DMS79 treated with DMSO at 0.1 percent for 48 hours (cell line): ENCODE measurements at places on chromosomes 13 and 19.

- no peak for DNase-seq
These were observed 353.4 kb downstream of the OLFM4 start for GRCh38 chr13:53382008-53382407.

- DNase-seq = peak; percentile 96
These were observed at the start of the genes HAUS8 and MYO9B for GRCh38 chr19:17075035-17075863. TSS of gene HAUS8 (minus strand) at chr19:17075452. CDS start at chr19:17075422, 30 bp downstream. TSS of gene MYO9B (plus strand) at chr19:17075777. CDS start at chr19:17101718, 25,941 bp downstream.

GRCh38 chr13:104315606-104316005, 1249.4 kb upstream of the SLC10A2 start:
- no peak for DNase-seq

DNA sequence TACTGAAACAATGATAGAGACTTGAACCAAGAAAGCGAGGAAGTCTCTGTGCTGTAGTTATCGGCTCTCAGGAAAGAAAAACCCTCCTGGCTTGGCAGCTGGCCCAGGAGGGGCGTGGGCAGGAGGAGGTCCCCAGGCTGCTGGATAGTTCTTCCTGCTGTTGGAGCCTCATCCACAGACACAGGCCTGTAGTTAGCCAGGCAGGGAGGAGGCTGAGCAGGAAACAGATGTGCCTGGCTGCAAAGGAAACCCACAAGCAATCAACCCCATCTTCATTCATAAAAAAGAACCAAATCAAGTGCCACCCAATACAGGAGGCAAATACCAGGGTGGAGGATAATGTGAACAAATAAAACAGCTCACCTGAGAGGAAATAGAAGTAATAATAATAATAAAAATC, 86.2 kb downstream of the IRS2 start:
- peak; percentile 100 for DNase-seq

- no peak for DNase-seq
These were observed 490.0 kb upstream of the SGCG start for GRCh38 chr13:22690756-22691155.

GRCh38 chr13:27665333-27665732, 43.6 kb downstream of the POLR1D start:
- DNase-seq = no peak

DNA sequence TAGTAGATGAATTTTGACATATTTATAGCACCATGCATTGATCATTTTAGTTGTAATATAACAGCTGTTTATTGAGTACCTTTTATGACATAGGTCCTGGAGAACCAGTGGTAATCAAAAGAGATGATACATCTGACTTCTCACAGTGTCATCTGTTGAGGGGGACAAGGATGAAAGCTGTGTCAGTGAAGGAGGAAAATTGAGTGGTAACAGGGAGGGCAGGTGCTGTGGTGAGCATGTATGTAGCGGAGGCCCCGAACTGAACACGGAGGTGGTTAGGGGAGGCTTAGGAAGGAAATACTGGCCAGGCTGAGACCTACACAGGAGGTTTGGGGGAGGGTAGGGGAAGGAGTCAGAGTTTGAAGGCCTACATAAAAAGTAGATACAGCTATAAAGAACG, 199.7 kb downstream of the GGACT start:
- DNase-seq = no peak

DNA sequence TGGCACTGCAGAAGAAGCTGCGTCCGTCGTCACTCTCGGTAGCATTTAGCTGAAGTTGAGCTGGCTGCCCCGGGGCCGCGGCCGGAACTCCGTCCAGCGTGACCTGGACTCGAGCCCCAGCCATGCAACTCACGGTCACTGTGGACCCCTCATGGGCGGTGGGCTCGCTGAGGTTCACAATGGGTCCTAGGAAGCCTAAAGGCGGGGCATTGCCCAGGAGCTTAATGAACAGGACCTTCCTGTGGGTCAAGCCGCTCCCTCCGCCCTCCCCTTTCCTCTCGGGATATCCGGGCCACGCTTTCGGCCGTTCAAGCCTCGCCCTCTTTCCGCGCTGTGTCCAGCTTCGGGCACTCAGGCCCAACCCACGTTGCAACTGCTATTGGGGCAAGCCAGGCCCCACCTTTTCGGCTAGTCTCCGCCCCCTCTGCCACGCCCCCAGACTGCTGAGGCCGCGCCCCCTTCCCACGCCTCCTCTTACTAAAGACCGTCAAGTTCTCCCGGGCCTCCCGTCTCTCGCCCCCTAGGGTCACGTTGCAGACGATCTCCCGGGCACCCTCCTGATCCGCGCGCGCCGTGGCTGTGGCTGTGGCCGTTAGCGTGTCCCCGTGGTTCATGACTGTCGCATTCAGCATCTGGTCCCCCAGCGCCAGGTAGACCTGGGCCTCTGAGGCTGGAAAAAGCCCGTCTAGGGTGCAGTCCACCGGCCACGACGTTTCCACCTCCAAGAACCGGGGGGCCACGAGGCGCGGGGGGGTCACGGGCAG, 1.4 kb upstream of the RAVER1 start:
- no peak for DNase-seq

- no peak for DNase-seq
These were observed 292.0 kb upstream of the ZNF507 start for GRCh38 chr19:32053376-32053775.
